ENCODE measurements at places on chromosomes 2 and 18.
A peak's percentile ranks its signal among the peaks of the same experiment; 100 is the strongest.

GRCh38 chr2:216490061-216490460 lies 8.6 kb upstream of the RPL37A start:
- no peak for DNase-seq

DNA sequence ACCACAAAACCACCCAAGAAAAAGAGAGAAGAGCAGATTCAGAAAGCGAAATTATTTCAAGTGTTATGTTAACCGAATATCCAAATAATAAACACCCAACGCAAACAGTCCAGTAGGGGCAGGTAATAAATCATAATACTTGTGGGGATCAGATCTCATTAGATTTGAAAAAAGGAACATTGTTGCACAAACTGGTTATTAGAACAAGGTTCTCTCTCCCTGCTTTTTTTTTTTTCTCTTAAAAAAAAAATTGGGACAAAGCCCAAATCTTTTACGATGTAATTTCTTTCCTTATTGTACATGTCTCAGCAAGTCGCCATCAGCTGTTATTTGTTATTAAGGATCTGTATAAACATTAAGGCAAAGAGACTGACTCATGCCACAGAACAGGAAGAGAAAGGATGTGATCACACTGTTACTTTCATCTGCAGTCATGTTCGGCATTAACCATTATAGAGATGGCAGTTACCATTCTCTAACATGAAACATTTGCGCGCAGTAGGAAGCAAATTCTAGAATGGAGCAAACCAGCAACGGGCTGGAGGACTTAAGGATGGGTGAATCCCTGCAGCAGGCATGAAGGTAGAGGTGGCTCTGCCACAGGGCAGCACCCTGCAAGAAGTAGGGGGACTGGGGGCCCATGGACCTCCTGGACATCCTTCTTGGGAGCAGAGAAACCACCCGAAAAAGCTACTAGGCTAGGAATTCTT lies 42.0 kb downstream of the EPHA4 start:
- DNase-seq = no peak

DNA sequence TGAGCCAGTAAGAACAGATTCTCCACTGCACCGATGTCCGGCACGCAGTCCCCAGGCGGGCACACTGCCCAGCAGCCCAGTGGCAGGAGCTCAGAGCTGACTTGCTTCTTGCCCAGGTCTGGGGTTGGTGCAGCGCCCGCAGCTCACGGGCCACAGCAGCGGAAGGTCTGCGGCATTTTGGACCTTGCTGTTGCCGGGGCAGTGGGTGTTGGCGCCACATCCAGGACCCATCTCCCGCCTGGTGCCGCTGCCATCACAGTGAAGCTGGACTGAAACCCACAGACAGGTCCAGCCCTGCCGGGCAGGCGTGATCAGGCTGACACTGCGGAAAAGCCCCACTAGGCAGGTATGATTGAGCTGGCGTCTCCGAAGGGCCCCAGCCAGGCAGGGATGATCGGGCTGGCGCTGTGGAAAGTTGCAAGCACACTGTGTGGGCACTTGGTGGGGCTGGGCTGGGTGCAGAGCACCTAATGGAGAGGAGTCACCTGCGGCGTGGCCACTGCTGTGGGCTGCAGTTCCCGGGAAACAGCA lies 75.5 kb downstream of the SLC66A2 start:
- DNase-seq = no peak

- DNase-seq = no peak
Observed at GRCh38 chr18:7666195-7666776, 99.2 kb downstream of the PTPRM start.

DNA sequence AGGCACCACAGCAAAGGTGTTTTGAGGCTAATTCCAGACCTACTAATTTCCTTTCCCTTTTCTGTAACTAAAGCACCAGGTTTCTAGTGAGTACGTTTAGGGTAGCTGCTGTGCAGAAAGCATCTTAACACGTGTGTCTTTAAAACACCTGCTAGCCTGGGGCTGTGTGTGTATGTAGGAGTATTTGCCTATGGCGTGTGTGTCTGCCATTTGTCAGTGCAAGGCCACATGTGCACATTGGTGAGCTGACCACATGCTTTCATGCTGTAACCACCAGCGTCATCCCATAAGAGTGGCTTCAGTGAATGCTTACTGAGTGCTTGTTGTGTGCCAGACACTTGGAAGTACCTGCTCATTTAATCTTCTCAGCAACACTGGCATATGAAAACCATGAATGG lies 241.6 kb downstream of the SEPTIN10 start:
- DNase-seq = no peak

DNA sequence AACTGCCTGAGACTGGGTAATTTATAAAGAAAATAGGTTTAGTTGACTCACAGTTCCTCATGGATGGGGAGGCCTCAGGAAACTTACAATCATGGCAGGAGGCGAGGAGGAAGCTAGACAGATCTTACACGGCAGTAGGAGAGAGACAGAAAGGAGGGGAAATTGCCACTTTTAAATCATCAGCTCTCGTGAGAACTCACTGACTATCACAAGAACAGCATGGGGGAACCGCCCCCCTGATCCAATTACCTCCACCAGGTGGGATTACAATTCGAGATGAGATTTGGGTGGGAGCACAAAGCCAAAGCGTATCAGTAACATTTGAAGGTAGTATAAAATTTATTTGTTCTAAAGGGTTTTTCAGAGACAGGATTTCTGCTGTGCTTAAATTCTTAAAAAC lies 5.4 kb downstream of the GALM start:
- DNase-seq = no peak

DNA sequence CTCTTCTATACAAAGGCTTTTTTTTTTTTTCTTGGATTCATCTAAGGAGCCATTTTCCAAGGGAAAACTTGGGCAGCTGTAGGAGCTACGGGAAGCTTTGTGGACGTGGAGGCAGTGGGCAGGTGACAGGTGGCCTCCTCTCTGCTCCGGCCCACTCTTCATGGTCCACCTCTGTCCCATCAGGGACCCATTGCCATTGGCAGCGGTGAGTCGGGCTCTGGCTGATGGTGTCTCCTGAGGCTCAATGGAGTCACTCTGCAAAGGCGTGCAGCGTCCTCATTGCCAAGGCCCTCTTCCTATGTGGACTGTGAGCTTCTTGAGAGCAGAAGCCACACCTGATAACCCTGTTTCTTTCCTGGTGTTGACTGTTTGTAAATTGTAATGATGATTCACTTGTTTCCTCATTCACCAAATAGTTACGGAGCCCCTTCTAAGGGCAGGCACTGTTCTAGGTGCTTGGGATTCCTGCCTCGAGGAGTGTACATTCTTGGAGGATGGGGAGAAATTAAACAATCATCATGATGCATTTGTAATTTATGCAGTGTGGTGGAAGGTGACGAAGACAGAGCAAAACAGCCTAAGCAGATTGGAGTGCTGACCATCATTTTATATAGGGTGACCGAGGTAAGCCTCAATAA lies 240.3 kb upstream of the HS6ST1 start:
- DNase-seq = no peak

GRCh38 chr2:238031751-238032150 lies 29.1 kb upstream of the SCLY start:
- DNase-seq = no peak

GRCh38 chr2:137881711-137882110 lies 82.6 kb upstream of the HNMT start:
- DNase-seq = no peak

- no peak for DNase-seq
Observed at GRCh38 chr2:1803217-1804110, 59.1 kb upstream of the PXDN start.

GRCh38 chr18:46711444-46711863 lies 45.4 kb downstream of the ST8SIA5 start:
- no peak for DNase-seq

- DNase-seq = no peak
Observed at GRCh38 chr2:238077292-238077691, 16.5 kb downstream of the SCLY start.

GRCh38 chr2:118613737-118614136 lies 233.7 kb downstream of the EN1 start:
- DNase-seq = no peak

DNA sequence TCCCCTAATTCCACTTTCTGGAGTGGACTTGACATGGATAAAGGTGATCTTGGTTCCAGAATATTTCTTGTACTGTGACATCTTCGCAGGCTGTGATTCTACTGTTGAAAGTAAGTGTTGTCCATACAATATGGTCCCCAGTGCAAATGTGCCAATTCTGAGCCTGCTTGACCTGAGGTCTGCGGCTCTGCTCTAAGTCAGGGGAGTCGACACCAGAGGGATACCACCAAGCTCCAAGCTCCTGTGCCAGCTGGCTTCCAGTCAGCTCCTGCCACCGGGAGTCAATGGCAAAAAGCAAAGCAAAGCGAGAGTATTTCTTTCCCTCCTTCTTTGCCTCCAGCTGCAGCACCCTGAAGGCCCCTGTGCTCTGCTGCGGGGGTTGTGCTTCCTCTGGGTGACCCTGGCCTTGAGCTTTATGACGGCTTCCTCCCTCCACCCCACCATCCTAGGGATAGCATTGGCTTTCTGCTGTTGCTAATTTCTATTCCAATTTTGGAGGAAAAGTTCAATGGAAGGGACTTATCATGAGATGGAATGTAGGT lies 50.4 kb downstream of the SLC35F5 start:
- no peak for DNase-seq

GRCh38 chr2:104758199-104758620 lies 95.7 kb upstream of the POU3F3 start:
- no peak for DNase-seq

DNA sequence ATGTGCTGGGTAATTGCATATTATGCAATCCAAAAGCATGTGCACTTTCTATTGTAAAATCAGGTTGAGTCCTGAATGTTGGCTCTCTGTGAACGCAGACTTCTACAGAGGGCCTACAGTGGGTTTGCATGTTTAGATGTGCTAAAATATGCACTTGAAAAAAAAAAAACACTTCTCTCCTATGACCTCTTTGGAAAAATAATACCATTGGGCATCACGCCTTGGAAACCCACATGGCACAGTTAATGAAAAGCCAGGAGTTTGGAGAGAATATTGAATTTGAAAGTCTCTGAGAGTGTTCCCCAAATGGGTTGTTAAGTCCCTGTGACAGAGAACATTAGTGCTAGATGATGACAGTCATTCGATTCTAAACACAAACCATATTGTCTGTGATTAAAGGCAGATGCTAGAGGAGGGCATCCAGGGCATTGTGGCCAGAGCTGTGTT lies 710.4 kb upstream of the PIK3C3 start:
- no peak for DNase-seq

DNA sequence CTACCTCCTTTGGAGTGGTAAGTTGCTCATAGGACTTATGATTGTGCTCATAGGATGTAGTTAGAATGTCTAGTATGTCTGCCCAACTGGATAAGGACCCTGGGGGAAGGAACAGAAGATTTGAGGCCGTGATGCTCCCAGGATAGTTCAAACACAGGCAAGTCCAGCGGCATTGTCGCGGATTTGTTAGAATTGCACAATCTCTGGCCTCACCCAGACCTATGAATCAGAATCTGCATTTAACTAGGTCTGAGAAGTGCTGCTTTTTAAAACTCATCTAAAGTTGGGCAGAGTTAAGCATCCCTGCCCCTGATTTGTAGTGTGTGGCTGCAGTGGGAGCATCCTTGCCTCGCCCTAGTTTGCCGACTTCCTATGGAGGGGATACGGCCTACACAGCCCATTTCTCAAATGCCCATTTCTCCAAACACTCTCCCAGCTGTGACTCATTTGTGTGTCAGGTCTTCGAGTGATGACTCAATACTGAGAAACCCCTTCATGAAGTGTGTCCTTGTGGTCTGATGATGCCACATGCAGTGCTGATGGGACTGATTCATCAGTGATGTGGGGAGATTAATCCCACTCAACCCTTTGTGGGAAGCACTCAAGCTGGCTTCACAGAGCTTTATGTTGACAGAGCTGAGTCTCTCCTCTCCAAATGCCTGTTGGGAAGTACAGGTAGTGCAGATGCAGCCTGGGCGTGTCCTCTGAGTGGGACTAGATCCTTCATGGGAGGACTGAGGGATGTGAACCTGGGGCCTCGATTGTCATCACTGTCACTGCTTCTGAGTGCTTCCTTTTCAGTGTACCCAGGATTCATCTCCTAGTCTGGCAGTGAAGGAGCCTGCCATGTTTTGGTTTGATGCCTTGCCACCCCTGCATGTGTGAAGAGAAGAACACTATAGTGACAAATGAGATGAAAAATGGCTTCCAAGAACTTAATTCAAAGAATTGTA lies 18.7 kb downstream of the SMIM21 start:
- DNase-seq = peak; percentile 60

DNA sequence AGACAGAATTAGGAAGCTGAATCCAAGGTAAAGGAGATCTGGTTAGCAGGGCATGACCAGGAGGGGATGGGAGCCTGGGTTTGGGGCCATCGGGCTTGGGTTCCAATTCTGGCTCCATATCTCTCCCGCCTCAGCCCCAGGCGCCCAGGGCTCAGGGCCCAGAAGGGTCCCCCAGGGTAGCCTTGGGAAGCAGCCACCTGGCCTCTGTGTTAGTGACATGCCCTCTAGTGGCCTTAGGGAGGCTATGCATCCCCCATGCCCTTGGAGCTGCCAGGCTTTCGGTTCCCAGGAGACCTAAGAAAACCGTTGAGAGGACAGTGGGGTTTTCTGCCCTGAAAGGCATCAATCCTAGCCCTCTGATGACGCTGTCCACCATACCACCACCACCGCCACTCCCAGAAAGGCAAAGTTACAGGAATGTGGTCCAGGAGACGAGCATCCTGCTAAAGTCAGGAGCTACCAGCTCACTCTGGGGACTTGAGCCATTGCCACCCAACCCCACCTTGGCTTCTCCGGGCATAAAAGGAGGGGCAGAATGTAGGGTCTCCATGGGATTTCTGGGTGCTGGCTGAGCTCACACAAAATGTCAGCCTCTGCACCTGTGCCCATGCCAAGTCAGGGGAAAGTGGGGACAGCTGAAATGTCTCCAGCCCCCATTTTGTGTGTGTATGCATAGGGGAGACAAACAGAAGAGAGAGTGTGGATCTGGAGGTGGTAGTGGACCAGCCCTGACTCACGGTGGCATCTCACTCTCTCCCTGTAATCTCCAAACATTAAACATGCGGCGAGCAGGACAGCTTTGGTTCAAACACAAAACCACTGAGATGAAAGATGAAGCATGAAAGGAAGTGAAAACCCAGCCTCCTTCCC lies 56.5 kb downstream of the EMX1 start:
- peak; percentile 51 for DNase-seq

DNA sequence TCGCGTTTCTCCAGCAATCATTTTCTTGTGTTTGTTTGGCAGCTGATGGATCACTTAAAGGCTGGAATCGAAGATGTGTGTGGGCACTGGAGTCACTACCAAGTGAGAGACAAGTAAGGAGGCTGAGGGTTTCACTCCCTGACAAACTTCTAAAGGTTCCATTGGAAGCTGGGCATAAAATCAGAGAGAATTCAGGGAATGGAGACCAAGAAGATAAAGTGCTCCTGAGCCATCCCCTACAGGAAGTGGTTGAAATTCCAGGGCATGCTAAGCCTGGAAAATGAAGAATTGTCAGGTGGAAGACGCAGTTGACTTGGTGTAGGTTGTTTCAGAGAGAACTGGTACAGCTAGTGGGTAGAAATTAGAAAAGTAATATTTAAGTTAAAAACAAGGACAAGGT lies 39.1 kb downstream of the SLC9A4 start:
- no peak for DNase-seq

- DNase-seq = no peak
Observed at GRCh38 chr2:15334644-15335326, 226.3 kb downstream of the NBAS start.

Measured in stimulated activated CD4-positive, alpha-beta T cell treated with anti-CD3 and anti-CD28 coated beads, Interleukin-15, amount 100 ng/mL, for 24 hours (primary cell).